ENCODE measurements at places on chromosomes 5 and 9. TPM values are rescaled to one million over a fixed set of nuclear protein-coding genes. Genes with fewer than 3 reads are reported as not detected.
A peak's percentile ranks its signal among the peaks of the same experiment; 100 is the strongest.

GRCh38 chr9:127749090-127749787, 14.1 kb upstream of the TOR2A start:
- no peak overlapping the region for H3K4me3 ChIP-seq
- no peak overlapping the region for H3K27ac ChIP-seq
- no peaks in the 10 kb centered on the region for H3K4me1 ChIP-seq
- H3K27me3 ChIP-seq, result peaks cover 2% of the 10 kb centered on the region
- H3K36me3 ChIP-seq, result no peaks in the 10 kb centered on the region

DNA sequence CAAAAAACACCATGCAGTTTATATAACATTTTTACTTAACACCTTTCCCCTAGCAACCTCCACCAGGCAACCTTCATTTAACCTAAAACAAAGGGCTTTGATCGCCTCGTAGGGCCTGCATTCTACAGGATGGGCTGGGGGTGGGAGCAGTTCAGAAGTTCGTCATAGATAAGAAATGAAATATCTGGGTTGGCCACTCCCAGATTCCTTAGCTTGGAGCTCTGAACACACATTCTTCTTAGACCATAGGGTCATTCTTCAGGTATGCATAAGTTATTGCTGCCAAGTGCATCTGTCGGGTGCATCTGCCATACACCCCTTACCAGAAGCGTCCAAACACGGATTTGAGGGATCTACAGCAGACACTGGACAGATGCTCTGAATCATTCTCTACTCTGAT, 4.3 kb upstream of the SLC22A5 start:
- no peak overlapping the region for H3K4me3 ChIP-seq
- no peak for DNase-seq
- no peaks in the 10 kb centered on the region for H3K4me1 ChIP-seq
- peak overlapping the region; percentile 58 for H3K27ac ChIP-seq

Gene PDGFRB
- total RNA-seq, result 161 TPM

DNA sequence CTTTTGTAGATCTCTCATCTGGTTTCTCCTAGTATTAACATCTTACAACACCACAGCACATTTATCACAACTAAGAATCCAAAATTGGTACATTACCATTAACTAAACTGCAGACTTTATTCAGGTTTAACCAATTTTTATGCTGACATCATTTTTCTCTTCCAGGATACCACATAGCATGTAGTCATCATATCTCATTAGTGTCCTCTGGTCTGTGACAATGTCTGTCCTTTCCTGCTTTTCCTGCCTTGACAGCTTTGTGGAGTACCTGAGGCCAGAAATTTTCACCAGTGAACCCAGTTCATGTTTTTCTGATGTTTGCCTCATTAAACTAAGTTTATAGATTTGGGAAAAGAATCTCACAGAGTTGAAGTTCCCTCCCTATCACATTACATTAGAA, 294.7 kb upstream of the TNC start:
- no peak overlapping the region for H3K4me3 ChIP-seq
- no peaks in the 10 kb centered on the region for H3K27me3 ChIP-seq
- DNase-seq, result no peak
- H3K36me3 ChIP-seq, result no peaks in the 10 kb centered on the region
- H3K4me1 ChIP-seq, result no peaks in the 10 kb centered on the region

Gene WASHC1
- 12.7 TPM for total RNA-seq

DNA sequence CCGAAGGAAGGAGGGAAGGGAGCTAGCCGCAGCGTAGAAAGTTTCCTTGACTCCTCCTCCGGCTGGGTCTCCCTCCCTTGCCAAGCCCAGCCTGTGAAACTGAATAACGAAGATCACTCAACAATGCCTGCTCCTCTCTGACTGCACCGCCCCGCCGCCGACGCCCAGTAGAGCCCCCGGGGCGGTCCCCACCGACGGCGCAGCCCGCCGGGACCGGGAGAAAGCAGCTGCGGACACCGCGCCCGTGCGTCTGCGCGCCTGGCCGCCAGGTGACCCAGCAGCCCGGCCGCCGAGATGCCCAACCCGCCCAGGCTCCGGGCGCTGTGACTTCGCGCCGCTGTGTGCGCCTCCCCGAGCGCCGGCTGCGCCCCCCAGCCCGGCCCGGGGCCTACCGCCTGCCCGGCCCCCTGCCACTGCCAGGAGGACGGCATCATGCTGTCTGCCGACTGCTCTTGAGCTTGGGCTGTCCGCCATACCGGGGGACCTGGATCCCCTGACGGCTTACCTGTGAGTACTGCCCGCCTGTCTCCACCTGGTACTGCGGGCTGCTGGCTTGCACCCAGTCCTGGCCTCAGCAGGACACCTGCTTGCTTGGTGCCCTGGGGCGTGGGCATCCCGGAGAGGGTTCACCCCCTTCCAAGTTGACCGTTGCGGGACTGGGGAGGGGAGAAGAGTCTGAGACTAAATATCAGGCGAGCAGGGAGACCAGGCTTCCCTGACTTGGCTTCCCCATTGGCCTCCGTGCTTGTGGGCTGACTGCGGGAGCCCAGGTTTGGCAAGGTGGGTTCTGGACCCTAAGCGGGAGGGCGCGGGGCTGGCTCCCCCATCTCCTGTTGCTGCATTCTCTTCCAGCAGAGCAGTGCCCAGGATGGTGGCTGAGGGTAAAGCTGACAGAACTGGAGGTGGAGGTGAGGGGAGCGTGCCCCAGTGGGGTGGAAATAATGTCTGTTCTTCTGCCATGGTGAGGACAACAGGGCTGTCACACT, 26.2 kb upstream of the SPTLC1 start:
- no peaks in the 10 kb centered on the region for H3K36me3 ChIP-seq
- DNase-seq, result no peak
- no peak overlapping the region for H3K27ac ChIP-seq
- H3K27me3 ChIP-seq, result no peaks in the 10 kb centered on the region
- peaks cover 3% of the 10 kb centered on the region for H3K4me1 ChIP-seq
